Hematopoietic multipotent progenitor cell (in vitro differentiated cells): ENCODE measurements at places on chromosomes 2 and 18.

DNA sequence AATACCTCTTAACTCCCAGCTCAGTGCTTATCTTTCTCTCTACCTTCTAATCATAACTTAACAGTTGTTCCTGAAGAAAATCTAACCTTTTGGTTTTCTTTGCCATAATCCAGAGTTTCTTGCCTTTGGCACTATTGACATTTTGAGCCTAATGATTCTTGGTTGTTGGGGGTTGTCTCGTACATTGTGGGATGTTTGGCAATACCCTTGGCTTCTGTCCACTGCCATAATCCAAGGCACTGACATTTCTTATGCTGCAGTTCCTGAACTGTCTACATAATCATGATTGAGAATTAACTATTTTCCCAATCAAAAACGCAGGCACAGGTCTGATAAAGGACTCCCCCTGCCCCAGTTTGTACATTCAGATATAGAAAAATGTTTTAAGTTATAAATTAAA lies 203.2 kb upstream of the MEX3C start:
- DNase-seq, result no peak

- no peak for DNase-seq
Measured at GRCh38 chr2:99842451-99842850, 299.9 kb downstream of the AFF3 start.

GRCh38 chr2:166163775-166164174 lies 36.0 kb upstream of the SCN1A start:
- DNase-seq, result no peak

DNA sequence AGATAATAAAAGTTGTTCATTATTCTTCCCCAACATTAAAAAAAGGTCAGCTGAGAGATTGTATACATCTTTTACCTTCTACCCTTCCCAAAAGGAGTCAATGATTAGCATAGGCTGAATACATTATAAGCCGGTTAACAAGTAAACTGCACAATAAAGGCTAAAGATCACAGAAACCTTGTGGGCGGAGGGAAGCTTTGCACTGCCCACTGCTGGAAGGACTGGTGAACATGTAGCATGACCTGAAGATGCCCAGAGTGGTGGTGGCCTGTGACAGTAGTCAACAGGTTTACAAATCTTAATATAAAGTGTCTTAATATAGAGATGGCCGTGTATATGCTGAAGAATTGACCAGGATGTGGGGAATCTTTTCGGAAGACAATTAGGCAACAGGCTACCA lies 35.6 kb downstream of the ARL5A start:
- DNase-seq, result no peak
